Keratinocyte (primary cell): ENCODE measurements at places on chromosomes 1 and 21.
A peak's percentile ranks its signal among the peaks of the same experiment; 100 is the strongest.

DNA sequence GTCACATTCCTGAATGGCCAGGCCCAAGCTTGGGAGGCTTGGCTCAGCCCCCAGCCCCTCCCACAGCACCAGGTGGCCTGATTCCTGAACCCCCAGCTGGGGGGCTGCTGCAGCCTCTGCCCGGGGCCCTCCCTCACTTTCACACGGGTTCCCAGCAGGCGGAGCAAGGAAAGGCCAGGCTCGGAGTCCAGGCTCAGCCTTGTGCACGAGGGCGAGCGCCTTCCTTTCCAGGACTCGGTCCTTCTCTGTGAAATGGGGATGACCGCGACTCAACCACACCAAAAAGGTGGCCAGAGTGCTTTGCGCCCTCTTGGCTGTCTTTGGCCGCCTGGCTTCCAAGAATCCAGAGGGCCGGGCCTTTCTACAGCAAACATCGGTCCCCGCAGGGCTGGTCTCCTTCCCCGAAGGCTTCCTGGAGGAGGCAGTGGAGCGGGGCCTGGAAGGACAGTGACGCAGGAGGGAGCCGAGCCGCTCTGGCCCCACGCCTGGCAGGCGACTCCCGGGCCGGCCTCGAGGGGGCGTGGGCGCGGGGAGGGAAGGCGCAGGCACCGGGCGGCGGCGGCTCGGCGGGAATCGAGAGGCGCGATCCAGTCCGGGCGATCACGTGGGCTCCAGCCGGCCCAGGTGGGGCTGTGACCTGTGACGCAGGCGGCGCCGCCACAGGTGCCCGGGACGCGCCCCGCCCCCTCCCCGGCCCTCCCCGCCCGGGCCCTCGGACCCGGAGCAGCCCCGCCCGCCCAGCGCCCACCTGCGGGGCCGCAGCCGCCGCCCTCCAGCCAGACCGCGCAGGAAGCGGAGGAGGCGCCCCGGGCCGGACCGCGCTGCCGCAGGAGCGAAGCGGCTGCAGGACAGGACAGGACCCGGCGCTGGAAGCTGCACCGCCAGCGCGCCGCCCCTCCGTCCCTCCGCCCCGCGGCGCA is at the start of gene ARHGEF16:
Gene ARHGEF16 (plus strand): TSS at position 775 of the 920 bp plus-strand sequence. CDS start 8,420 bp downstream, outside the sequence.
- DNase-seq, result no peak

DNA sequence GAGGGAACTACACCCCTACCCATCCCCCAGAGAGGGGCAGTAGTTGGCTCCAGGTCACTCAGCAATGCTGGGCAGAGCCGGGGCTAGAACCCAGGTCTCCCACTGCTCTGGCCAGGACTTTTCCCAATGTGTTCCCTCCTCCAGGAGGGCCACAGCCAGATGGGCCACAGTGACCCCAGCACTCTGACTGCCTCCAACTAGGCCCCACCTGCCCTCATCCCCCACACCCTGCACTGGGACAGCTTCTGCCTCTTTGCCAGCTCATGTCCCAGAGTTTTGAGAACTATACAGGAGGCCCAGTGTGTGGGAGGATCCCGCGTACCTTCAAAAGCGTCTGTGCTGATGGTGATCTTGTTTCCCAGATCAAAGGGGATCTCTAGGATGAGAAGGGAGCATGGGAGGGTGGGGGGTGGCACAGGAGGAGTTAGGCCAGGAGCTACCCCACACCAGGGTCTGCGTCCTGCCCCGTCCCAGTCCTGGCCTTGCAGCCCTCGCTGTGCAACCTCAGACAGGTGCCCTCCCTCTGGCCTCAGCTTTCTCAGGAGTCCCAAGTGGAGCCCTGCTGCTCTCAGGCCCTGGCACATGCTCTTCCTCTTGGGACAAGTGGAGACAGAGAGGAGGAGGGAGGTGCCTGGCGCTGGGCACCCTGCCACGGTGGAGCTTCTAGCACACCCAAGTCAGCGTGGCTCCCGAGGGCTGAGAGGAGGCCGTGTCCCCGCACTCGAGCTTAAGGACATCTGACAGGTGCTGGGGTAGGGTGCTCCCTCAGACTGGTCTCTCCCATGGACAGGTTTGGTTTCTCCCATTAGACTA is 22.0 kb downstream of the MYOM3 start:
- DNase-seq, result no peak

DNA sequence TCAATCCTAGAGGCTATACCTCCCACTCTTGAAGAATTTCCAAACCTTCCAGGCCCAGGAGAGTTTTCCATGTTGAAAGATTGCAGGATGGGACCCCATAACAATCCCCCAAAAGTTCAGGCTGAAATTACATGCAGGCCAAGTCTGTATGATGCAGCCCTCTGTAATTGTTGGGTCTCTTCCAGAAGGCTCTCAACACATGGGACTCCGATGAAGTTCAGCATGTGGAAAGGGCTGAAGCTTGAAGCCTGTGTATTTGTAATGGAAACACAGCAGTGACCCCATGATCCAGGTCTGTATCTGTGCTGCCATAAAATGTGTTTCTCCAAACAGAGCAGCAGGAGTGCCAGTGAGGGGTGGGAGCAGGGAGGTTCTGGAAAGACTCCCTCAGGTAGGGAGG is 202.5 kb upstream of the LYPLAL1 start:
- no peak for DNase-seq

GRCh38 chr1:245576323-245576722 is 421.5 kb downstream of the KIF26B start:
- DNase-seq, result no peak

- no peak for DNase-seq
Observed at GRCh38 chr1:237172118-237172485, 130.1 kb downstream of the RYR2 start.

- no peak for DNase-seq
Observed at GRCh38 chr1:14345946-14346550, 252.4 kb upstream of the KAZN start.

DNA sequence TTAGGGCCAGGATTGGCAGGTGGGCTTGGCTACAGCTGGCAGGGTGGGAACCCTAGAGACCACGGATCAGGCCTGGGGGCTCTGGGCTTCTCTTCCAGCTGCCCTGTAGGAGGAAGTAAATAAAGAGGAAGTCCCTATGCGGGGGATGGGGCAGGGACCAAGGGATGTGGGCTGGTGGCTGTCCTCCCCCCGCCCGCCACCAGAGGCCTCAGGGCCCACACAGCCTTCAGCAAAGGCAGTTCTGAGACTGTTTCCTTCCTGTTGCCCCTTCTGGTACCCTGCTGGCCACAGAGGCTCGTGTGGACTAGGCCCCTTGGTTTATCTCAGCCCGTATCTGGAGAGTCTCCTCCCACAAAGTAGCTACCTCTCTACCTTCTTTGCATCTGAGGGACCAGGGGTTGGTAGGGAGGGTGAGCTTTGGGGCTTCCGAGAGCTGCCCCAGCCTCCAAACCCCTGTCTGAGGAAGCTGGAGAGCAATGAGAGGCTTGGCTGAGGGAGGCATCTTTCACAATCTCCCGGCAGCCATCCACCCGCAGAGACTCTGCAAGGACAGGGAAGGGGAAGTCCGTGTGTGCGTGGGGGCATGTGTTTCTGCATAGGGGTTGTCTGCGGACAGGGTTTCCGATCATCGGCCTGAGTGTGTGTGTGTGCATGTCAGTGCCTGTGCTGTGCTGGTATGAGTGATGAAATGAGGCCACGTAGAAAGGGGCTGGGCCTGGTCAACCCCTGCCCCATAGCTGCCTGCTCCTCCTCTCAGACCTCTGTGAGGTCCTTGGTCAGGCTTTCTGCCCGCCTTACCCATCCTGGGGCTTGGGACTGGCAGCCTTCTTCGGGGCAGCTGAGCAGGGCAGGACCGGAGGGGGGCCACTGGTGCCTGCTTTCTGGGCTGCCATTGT is 12.5 kb downstream of the RPS6KA1 start:
- DNase-seq, result peak; percentile 57

DNA sequence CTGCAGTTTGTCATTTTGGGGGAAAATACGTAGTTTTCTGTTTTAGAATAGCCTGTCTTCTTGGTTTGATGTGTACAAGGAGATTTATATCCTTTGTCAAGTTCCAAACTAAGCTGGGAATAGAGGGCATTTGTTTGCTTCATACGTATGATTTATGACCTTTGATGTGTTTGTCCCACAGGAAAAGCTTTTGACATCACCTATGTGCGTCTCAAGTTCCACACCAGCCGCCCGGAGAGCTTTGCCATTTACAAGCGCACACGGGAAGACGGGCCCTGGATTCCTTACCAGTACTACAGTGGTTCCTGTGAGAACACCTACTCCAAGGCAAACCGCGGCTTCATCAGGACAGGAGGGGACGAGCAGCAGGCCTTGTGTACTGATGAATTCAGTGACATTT is 79.9 kb downstream of the LAMC1 start:
- DNase-seq, result no peak

DNA sequence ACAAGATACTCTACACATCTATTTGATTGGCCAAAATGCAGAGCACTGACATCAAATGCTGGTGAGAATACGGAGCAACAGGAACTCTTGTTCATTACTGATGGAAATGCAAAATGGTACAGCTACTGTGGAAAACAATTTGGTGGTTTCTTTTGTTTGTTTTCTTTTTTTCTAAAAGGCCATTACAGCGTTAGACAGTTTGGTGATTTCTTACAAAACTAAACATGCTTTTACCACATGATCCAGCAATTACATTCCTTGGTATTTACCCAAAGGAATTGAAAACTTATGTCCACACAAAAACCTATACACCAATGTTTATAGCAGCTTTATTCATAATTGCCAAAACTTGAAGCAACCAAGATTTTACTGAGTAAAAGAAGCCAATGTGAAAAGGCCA is 66.4 kb upstream of the FBXO28 start:
- no peak for DNase-seq

GRCh38 chr1:67552336-67552759 is 122.1 kb upstream of the SERBP1 start:
- DNase-seq, result no peak

GRCh38 chr1:229552732-229553131 is 5.8 kb downstream of the ABCB10 start:
- no peak for DNase-seq

GRCh38 chr1:213868482-213868881 is 119.3 kb upstream of the PROX1 start:
- DNase-seq, result no peak

- DNase-seq, result no peak
Observed at GRCh38 chr1:12208764-12209494, 20.9 kb upstream of the VPS13D start.

- DNase-seq, result no peak
Observed at GRCh38 chr1:19585507-19585906, 58.6 kb upstream of the NBL1 start.

DNA sequence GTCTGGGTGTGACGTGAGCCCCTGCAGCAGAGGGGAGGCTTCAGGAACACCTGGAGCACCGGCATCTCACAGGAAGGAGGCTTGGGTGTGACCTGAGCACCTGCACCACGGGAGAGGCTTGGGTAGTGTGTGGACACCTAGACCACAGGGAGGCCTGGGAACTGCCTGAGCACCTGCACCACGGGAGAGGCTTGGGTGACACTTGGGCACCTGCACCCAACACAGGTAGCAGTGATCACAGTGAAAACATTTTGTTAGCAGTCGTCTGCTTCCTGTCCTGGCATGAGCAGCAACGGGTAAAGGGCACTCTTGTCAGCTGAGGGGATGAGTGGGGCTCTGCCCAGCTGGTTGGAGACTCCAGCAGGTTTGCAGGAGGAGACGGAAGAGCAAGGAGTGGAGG is 22.4 kb downstream of the LRRC3 start:
- no peak for DNase-seq

DNA sequence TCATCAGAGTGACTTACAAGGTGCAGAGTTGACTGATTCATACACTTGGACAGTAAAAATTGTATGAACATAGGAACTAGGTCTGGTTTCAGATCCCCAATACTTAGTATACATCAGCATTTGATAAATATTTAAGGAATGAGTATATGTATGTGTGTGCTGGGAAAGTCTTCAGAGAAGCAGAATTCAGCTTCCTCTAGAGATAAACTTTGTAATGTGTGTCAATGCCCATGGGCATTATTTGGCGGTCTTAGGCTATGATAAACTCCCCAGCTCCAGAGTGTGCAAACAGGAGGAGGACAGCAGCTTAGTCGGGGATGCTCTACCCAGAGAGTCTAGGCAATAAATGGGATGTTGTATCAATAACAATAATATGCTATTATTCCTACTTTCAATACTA is 2.9 kb upstream of the CAMK1G start:
- no peak for DNase-seq

- DNase-seq, result no peak
Observed at GRCh38 chr1:207826557-207827487, 75.0 kb downstream of the CD46 start.

DNA sequence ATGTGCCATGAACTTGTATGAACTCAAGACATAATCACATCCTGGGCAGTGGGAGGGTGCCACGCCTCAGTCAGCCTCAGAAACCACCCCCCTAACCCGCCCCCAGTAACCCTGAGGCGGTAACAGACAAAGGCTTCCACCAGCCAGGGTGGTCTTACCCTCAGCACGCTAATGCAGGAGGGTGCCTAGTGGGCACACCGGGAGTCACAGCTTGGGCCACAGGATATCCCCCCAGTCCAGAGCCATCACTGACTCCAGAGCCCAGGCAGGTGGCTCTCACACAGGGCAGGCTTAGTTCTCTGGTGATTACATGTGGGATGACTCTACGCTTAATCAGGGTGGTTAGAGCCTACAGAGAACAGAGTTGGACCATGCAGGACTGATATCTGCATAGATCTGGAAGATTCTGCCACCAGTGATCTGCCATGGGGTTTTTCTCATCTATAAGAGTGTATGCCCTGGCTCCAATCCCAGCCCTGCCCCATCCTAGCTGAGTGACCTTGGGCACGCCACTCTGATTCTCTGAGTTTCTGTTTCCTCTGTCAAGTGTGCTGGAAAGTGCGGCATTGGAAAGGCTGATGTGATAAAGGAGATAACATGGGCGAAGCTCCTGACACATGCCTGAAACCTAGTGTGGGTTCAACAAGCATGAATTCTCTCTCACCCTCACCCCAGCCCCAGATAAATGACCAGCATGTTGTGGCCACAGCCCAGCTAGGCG is 27.3 kb downstream of the OPTC start:
- DNase-seq, result no peak

DNA sequence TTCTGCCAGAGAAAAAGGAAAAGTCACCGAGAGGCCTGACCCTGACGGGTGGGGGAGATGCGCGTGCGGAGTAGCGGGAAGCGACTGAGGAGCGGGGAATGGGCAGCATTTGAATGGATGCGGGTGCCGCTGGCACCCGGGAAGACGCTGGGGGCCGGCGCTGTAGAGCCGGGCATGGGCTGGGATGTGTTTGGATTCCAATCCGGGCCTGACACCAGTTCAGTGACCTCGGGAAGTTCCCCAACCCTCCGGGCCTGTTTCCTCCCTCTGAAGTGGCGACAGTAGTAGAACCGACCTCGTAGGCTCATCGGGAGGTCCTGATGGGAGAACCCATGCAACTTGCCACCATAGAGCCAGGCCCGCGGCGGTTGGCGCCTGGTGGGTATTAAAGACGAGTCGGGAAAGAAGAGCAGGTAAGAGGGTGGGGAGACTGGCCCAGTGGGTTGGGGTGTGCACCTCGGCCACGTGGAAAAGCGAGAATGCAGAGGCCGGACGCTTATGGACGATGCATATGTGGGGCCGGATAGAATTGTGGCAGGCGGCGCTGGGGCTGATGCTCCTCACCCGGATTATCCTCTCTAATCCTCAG is 642 bp upstream of the SLC16A1 start:
- DNase-seq, result no peak

- no peak for DNase-seq
Observed at GRCh38 chr1:66542314-66542713, 8.4 kb downstream of the SGIP1 start.
